ENCODE measurements at places on chromosomes 6 and 20.

GRCh38 chr6:158414851-158415262, 102.6 kb downstream of the TULP4 start:
- DNase-seq, result no peak

DNA sequence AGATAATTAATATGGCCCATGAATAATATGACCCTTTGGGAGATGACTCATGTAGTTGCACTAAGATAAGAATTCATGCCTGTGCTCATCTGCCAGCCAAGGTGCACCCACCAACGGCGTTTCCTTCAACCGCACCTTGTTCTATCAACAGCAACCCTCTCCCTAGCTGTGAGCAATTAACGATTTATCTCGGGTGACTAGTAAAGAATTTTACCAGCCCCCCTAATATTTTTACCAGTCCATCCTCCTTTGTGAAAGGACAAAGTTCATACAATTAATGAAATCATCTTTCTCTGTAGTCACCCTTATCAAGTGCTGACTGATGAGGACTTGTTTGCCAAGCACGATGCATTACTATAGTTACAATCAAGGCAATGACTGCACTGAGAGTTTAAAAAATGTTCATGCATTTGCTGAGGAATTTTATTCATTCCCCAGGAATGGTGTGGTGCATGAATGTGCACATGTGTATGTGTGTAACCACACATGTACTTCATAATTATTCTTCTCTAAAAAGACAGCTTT, 118.7 kb downstream of the SMOC2 start:
- DNase-seq, result no peak

- DNase-seq, result no peak
Observed at GRCh38 chr6:76881414-76881813, 581.9 kb downstream of the HTR1B start.

DNA sequence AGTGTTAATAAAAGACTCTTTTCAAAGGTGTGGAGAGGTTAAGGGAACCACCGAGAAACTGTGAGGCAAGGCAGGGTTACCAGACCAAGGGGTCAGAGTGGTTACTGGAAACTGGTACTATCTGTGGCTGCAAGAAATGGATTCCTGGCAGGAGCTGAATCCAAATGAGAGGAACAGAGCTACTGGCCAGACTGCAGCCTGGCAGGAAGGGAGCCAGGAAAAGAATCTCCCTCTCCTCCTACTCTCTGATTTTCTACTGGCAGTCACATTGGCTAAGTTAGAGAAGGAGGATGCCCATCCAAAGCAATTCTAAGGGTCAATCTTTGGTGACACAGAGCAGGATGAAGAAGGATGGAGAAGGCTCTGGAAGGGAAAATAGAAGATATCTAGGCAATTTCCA, 211.5 kb downstream of the GRM1 start:
- no peak for DNase-seq
